Effector memory CD4-positive, alpha-beta T cell (primary cell): ENCODE measurements at places on chromosomes 16 and 17.
A peak's percentile ranks its signal among the peaks of the same experiment; 100 is the strongest.

DNA sequence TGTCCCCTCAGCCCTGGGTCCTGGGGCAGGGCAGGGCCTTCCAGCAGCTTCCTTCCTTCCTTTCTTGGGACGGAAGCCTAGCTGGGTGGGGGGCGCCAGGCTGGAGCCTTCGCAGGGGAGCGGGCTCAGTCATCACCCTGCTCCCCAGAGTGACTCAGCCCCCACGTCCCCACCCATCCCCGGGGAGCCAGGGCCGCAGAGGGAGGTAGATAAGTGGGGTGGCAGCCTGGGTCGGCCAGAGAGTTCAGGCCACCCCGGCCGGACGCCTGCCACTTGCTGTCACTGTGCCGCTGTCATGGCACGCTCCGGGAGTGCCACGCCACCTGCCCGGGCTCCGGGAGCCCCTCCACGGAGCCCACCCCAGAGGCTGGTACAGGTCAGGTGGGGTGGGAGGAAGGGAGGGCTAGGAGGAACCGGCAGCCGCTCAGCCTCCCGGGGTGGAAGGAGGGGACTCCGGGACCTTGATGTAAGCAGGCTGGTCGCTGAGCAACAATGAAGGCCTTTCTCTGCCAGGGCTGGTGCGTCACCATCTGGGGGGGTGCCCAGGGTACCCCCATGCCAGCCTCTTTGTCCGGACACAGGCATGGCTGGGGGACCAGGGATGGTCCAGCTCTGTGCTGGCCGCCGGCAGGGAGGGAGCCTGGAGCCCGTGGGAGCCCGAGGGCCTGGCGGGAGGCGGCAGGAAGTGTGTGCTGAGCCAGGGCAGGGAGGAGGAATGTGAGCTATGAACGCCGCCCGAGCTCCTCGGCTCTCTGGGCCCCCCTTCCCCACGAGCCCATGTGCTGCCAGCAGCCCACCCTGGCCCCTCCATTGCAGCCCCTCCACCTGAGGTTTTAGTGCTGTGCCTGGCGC lies 6.6 kb downstream of the NHERF2 start:
- no peak for DNase-seq

DNA sequence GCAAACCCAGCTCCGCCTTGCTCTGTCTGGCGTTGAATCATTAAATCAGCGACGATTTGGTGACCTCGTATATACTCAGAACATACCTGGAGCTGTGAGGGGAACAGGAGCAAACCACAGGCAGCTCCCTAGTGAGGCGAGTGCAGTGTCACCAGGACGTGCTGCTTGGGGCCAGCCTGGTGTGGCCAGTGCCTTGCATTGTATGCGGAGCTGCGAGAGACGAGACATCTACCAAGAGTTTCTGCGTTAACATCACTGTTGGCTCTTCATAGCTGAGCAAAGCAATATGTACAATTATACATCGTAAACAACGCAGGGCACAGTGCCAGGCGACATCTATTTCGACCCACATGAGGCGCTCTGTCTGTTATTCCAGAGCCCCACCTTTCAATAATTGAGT lies 27.9 kb downstream of the MINK1 start:
- DNase-seq: no peak

- no peak for DNase-seq
These were observed 94.4 kb downstream of the STXBP4 start for GRCh38 chr17:55062921-55063320.

DNA sequence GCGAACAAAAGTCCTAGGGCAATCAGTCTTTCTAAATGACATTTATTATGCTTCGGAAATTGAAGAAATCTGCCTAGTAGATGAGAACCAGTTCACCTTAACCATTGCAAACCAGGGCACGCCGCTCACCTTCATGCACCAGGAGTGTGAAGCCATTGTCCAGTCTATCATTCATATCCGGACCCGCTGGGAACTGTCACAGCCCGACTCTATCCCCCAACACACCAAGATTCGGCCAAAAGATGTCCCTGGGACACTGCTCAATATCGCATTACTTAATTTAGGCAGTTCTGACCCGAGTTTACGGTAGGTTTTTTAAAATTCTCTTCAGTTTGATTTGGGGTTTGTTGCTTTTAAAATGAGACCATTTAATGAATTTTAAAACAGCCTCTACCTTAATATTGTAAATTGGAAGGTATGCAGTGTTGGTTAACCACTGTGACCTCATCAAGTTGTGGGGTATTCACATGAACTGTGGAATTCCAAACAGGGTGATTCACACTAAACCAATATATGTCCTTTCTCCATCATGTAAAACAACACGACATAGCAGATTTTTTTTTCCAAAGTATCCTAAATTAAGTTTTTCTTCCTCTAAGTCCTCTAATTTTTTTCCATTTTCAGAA lies 6.2 kb upstream of the EVI2A start:
- no peak for DNase-seq

DNA sequence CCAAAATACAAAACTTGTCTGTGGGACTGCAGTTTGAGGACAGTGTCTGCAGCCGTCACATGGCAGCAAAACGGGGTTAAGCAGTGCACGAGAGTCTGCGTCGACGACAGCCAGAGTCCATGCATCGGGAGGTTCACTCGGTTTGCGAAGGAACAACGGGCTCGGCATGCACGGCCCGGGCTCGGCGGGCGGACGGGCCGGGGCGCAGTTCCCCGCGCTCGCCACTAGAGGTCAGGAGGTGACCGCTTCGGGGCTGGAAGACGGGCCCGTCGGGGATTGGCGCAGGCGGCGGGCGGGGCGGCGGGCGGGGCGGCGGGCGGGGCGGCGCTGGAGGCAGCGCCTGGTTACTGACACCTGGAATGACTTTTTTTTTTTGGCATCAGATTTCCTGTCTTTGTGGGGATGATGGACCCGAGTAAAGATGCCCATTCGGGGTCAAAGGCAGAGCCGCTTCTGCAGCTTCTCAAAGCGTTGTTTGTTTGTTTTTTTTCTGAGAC lies 6.5 kb downstream of the SCGB1C2 start:
- peak; percentile 70 for DNase-seq

DNA sequence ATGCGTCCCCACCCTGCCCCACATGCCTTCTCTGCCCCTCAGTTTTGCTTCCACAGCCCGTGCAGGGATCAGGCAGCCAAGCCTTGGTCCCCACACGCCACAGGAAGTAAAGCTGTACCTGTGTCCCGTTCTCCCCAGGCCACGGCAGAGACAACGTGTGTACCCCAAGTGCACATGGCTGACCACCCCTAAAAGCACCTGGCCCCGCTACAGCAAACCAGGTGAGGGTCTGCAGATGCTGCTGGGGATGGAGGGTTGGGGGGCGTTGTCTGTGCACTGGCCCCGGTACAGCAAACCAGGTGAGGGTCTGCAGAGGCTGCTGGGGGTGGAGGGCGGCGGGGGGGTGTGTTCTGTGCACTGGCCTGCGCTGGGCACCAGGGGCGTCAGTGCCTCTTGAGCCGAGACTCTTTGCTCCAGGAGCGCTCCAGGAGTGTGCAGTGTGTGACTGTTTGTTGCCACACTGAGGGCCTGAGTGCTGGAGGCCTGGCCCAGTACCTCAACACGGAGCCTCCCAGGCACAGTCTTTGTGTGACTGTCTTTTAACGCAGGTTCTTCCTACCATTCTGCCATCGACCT lies 18.8 kb downstream of the TCF25 start:
- no peak for DNase-seq

GRCh38 chr17:63685041-63685440 lies 14.9 kb downstream of the LIMD2 start:
- no peak for DNase-seq

DNA sequence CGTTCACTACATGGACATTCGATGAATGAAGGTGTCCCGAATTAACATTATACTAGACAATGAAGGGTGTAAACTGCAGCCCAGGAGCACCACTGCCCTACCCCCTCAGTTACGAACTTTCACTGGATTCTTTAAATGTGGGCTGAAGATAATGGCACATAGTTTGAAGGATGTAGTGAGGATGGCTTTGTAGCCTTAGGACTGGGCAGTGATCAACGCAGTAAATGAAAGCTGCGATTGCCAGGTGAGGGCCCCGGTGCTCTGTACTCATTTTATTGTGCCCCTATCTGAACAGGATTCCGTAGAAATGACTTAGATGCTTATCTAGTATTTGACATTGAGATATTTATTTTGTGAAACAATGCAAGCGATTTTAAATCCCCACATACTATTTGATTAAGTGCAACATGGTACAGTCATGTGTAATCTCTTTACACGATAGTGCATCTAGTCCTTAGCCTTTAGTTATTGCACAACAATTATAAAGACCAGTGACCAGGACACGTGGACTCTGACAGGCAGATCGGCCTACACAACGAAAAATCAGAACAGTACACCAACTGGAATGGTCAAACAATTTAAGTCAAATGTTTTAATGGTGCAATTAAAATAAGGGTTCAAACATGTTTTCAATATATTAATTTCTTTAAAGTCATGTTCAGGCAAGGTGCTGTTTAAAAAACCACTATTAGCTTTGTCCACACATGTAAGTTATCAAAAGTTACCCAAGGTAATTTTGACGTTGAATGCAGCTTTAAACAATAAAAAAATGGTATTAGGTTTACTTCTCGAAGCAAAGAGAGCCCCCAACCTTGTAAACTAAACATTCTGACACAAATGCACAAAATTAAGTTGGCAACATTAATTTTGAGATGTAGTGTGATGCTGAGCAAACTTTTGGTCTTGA lies 17.4 kb upstream of the ERN1 start:
- DNase-seq: no peak

- no peak for DNase-seq
These were observed 33.3 kb downstream of the TRIM25 start for GRCh38 chr17:56880571-56880970.

GRCh38 chr17:59513934-59514841 lies 51.2 kb upstream of the DHX40 start:
- no peak for DNase-seq
